ENCODE measurements at places on chromosomes 6 and 20.

GRCh38 chr6:8086755-8087306 lies 15.5 kb downstream of the EEF1E1 start:
- no peak for DNase-seq

DNA sequence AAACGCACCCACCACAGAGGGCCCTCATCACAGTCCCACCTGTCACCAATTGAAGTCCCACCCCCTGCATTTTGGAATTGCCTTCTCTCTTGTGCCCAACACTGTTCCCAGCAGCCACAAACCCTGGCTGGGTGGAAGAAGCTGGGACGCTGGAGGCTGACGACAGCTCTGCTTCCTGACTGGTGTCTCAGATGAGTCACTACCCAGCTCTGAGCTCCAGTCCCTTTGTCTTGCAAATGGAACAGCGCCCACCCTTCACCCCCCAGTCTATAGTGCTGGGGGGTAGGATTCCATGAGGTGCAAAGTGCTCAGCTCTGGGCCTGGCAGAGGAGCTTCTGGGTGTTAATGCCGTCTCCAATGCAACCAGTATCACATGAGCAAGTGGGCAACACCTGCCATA lies 85.3 kb downstream of the DLGAP4 start:
- no peak for DNase-seq

GRCh38 chr6:3884007-3884745 lies 35.0 kb downstream of the FAM50B start:
- DNase-seq, result peak; percentile 27

DNA sequence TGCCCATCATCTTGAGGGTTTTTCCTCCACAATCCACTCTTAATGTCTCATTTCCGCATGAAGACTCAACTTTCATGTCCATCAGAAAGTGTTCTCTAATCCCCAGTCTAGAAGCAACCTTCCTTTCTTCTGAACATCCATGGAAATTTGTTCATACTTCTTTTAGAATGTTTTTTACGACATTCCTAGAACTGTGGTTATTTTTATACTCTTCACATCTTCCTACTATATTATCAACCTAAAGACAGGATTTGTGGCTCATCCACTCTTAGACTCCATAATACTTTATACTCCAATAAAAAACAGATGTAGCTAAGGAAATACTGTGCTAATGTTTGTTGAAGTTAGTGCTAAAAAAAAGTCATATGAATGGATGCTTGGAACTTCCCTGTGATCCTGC lies 1.4 kb upstream of the CAP2 start:
- DNase-seq, result no peak

DNA sequence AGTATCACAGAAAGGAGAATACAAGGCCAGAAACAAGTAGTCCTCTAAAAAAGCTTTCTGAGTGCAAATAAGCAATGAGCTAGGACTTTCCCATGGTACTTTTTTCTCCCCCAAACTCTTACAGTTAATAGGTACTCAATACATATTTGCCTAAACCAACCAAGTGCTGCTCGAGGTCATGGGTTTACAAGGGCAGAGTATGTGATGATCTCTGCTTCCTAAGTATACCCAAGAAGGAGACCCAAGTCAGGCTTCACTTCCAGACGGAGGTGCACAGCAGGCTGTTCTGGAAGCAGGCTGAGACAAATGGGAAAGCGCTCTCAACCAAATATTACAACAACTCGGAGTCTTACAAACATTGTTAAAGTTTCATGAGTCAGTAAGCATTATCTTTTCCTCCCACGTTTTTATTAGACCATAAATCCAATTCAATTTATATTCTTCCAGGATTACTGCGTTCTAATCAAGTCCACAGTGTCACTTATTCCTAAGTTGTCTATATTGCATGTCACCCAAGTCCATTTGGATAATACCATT lies 8.1 kb downstream of the FYN start:
- no peak for DNase-seq

- no peak for DNase-seq
Observed at GRCh38 chr6:29005183-29005885, at the start of gene ZNF311. Gene ZNF311 (minus strand): TSS chr6:29005315. CDS start chr6:29003954, 1,361 bp downstream.

DNA sequence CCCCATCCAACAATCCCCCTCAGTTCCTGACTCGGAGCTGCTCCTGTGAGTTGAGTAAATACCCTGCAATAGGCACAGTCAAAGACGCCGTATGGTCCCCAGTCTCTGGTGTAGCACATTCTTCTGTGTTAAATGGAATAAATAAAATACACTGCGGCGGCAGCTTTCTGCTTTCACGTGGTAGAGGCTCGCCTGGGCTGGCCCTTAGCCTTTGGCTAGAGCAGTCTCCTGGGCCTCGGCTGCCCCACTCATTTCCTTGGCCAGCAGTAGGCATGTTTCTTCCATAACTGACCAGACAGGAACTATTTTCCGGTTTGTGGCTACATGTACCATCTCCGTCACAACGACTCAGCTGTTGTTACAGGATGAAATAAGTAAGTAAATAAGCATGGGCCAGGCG lies 20.7 kb downstream of the SERPINB6 start:
- no peak for DNase-seq

DNA sequence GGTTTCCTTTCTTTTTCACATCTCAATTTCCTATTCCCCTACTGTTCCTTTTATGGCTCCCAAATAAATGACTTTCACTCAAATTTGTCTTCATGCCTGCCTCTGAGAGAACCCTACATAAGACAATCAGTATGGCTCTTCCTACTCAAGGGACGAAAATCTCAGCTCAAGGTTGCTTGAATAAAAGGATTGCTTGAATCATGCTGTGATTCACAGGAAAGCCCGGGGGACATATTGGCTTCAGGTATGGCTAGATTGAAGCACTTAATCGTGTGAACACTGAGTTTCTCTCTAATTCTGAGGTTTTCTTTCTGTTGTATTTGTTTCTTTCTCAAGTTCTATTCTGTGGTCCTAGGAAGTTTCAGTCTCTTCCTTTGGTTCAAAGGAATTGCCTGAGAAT lies 140.3 kb upstream of the SULF2 start:
- no peak for DNase-seq

- DNase-seq, result no peak
Observed at GRCh38 chr6:19705606-19706005, 131.6 kb upstream of the ID4 start.

DNA sequence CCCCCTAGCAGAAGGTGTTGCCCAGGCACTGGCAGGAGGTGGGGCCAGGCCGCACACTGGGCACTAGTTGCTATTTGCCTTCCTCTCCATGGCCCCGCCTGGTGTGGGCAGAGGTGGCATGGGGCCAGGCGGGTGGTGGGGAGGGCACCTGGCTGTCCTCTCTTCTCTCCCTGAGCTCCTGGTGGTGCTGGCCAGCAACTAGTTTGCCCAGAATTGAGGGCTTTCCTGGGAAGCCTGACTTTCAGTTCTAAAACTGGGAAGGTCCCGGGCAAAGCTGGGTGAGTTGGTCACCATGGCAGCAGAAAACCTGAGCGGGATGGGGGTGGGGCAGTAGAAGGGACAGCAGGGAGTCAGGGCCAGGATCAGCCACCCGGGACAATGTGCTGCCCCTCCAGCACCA lies 48.2 kb downstream of the RBM38 start:
- DNase-seq, result no peak

DNA sequence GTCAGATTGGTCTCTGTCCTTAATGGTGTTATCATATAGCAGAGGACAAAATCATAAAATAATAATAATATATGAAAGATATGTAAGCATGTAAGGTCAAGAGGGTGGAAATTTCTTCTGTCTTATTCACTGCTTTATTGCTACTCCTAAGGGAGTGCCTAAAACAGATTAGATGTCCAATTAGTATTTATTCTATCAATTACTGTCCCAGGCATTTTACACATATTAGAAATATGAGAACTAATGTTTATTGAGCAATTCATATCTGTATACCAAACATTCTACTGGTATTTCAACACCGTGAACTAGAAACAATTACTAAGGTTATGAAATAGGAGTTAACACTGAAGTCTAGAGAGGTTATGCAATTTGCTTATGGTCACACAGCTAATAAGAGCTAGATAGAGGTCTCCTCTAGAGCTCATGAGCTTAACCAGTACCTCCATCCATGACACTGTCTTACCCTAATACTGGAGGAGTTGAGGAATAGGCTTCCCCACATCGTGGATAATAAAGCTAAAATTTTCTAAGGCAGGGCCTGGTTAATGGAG lies 302.3 kb downstream of the PLCB1 start:
- DNase-seq, result no peak

GRCh38 chr6:134389658-134390057 lies 71.7 kb upstream of the SGK1 start:
- no peak for DNase-seq

DNA sequence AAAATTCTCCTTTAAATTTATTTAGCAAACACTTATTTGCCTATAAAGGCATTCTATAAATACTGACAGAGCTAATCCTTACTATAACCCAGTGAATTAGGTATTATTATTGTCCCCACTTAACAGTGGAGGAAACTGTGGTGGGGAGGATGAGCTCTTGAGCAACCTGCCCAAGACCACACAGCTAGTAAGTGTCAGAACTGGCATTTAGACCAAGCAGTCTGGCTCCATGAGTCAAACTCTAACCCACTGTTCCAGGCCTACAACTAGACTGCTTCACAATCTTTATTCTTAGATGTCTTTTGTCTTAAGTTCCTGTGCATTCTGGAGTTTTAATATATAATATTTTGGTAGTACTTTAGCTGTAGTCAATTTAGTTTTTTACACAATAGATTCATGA lies 530.8 kb downstream of the BCKDHB start:
- DNase-seq, result no peak

DNA sequence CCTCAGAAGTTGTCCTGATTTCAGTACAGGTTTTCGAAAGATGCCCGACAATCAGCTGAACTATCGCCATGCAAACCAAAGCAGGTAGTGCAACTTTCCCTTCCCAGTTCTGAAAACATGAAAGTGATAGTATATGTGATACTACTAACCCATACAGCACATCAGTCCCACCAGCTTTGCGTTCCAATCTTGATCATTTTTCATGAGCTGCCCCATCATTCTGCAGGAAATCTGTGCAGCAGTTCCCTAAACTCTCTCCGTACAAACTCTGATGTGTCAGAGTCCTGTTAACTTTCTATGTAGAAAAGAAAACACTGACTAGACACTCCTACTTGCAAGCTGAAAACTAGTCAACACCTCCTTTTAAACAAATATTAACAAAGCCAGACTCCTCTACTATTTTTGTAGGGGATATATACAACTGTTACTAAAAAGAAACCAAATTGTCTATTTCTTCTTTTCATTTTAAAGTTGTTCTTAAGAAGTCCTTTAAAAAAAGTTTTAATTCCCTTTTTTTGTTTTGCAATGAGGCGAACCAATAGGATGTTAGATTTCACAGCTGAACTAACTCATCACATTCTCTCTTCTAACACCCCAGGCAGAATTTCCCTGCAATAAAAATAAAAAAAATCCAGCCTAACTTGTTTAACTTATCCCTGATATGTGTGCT lies 99.6 kb upstream of the DST start:
- DNase-seq, result no peak

- DNase-seq, result no peak
Observed at GRCh38 chr6:160967833-160968232, 23.7 kb upstream of the MAP3K4 start.

DNA sequence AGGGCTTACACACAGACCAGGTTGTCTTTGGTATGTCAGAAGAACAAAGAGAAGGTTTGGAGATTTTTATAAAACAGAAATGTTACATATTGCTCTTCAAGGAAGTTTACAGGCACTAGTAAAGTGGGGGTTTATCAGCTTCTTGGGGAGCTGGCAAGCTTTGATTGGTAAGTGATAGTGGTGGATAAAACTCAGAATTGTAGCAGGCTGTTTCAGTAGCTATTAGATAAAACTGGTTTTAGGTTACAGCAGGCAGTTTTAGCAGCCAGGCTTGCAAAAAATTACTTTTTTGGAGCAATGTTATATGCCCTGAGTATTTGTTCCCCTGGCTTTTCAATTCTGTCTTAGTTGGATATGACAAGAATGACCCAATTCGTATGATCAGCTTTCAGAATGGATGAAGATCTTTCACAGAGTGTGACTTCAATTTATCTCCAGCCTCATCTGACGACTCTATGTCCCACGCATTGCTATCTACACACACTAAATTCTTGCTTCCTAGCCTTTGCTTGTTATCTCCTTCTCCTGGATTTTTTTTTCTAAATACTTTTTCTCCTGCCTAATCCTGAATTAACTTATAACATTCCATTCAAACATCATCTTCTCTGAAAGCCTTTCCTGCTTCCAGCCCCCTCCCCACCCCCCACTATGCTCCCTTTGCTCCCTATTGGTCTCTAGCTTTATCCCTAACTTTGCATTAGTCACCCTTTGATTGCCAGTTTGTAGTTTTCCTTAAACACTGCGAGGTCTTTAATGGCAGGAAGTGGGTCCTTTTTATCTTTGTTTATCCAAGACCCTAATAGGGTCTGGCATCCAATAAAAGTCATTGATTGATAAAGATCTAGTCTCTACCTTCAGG lies 1.0 kb upstream of the TOMM34 start:
- no peak for DNase-seq

- DNase-seq, result no peak
Observed at GRCh38 chr6:42372699-42373098, 79.0 kb downstream of the TRERF1 start.

GRCh38 chr6:32668226-32668747 lies 1.8 kb upstream of the HLA-DQB1 start:
- DNase-seq, result peak; percentile 85

GRCh38 chr20:297098-297924 lies at the start of gene ZCCHC3:
Gene ZCCHC3 (plus strand): TSS chr20:297570. CDS start chr20:297587, 17 bp downstream.
- peak; percentile 96 for DNase-seq

DNA sequence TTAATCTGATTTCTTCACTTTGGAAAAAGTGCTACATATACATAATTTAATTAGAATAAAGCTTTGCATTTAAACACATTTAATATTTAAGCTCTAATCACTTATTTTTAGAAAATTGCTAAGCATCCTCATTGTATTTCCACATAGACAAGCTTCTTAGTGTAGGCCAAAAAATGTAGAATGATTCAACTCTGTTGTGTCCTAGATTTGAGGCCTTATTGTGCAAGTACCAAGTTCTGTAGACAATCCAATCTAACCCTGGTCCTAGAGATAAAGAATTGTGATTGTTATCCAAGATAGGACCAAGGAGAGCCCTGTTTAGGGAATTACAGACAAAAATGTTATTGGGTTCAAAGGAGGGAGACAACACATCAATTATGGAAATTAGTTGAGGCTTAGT lies 27.6 kb downstream of the MRAP2 start:
- no peak for DNase-seq

DNA sequence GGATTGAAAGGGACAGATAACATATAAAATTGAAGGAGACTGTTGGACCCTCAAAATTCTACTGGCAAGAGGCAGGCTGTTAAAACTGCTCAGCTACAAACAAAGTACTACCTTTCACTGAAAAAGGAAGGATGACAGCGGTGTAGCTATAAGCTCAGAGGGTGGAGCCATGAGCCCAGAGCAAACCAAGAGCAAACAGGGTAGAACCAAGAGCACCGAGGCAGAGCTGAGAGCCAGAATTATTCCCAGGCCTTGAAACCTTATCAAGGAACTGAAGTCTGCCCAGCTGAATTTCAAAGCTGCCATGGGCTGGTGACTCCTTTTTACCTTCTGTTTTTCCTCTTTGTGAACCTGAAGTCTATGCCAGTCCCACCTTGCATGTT lies 74.7 kb upstream of the SLC4A11 start:
- no peak for DNase-seq

DNA sequence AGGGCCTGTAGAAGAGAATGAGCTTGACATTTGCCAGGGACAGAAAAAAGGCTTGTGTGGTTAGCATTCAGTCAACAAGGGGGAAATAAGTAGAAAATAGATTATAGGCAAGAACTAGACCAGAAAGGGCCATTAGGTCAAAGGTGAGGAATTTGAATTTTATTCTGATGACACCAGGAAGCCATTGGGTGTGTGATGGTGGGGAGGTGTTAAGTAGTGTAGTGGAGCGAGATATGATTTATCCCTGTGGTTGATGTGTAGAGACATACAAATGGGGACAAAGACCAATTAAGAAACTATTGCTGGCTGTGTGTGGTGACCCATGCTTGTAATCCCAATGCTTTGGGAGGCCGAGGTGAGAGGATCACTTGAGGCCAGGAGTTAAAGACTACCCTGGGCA lies 11.0 kb downstream of the DSTN start:
- DNase-seq, result no peak
